ENCODE measurements at places on chromosomes 3 and 15. TPM values are rescaled to one million over a fixed set of nuclear protein-coding genes. Genes with fewer than 3 reads are reported as not detected.

The TTC23 gene
- total RNA-seq: 38.3 TPM

The RFX7 gene
- total RNA-seq: 6.1 TPM

The C2CD4B gene
- not detected for total RNA-seq

GRCh38 chr3:150721285-150722130, 17.8 kb upstream of the ERICH6 start:
- DNase-seq: peak; percentile 62

DNA sequence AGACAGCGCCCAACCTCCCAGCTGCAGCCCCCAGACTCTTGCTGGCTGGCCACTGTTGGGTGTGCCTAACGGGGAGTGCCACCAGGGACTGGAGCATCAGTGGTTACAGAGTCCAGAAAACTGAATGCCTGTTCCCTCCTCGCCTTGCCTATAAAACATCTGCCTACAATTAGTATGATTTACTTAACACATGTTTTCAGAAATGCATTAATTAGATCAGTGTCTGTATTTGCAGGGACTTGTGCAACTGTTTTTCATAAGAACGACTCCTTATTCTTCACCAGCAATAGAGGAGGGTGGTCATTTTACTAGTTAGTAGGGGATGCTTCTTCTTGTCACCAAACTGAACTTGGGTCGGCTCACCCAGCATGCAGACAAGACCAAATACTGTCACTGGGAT, 248.7 kb downstream of the GABRG3 start:
- no peak for DNase-seq

DNA sequence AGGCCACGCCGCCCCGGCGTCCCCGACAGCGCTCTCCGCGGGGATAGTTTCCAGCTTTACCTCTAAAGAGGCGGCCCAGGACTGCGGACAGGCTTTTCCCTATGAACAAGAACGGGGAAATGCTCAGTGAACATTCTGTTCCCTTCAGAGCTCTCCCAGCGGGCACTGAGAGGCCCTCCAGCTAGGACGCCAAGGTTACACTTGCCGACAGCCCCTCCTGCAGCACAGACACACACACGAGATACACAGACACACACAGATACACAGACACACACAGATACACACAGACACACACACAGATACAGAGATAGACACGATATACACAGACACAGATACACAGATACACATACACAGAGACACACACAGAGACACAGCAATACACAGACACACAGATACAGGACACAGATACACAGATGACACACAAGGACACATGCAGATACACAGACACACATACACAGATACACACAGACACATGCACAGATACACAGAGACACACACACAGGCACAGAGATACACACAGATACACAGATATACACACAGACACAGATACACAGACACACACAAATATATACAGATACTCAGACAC, 533 bp upstream of the OCA2 start:
- DNase-seq: no peak

- no peak for DNase-seq
Observed at GRCh38 chr3:52136513-52136912, 17.7 kb downstream of the POC1A start.

DNA sequence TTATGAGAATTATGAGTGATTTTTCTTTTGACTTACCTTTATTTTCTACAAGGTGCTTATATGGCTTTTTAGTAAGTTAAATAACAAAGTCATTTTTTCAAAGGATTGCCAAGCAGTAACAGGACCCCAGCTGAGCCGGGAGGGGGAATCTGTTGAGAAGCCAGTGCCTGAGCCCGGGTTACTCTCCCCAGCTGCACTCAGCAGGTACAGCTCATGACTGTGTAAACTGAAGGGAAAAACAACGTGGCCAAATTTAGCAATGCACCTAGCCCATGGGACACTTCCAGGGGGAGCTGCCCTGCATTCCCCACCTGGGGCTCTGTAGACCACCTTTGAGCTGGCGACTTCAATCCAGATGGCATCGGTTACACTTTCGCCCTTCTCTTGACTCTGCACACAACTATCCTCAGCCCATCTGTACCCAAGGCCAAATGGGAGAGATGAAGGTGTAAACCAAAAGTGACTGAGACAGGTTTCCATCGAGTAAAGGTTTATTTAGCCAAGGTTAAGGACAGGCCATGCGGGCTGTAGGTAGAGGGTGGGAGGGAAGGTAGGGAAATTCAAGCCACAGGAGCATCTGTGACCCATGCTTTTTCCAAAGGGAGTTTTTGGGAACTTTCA, 18.2 kb upstream of the HCN4 start:
- no peak for DNase-seq

GRCh38 chr3:167330993-167331785, 48.9 kb downstream of the ZBBX start:
- DNase-seq: no peak

- no peak for DNase-seq
Observed at GRCh38 chr15:39820050-39820602, 37.5 kb upstream of the FSIP1 start.

DNA sequence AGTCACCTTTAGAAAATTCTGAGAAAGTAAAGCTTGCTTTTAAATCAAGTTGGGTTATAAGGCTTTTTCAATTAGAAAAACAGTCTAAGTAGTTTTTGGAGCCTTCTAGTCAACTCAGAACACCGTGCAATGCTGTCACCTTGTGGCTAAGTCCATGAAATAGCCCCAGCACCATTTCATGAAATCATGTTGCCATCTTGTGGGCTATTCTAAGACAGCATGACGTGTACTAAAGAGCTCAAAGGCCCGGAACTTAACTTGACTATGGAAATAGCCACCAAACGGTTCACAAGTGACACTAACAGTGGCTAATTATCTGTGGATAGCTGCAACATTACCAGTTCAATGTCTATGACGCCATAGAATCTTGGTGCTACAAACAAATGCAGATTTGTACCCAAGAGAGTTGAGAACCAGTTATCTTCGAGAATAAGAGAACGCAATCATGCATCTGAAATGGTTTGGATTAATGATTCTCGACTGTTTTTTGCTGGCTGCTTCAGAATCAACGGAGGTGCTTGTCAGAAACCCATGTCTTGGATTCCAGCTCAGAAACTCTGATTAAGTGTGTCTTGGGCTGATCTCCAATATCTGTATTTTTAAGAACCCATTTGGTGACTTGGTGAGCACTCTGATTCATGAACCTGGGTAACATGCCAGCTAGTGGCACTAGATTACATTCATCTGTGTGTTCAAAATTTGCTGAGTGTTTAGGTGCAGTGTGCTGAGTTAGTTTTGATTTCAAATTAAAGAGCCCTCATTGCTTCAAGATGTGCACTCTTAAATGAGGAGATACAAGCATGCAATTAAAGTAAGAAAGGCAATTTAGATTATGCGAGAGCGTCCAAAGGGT, 111.2 kb upstream of the MCTP2 start:
- DNase-seq: peak; percentile 89
